ENCODE measurements at places on chromosomes 6 and 20.

DNA sequence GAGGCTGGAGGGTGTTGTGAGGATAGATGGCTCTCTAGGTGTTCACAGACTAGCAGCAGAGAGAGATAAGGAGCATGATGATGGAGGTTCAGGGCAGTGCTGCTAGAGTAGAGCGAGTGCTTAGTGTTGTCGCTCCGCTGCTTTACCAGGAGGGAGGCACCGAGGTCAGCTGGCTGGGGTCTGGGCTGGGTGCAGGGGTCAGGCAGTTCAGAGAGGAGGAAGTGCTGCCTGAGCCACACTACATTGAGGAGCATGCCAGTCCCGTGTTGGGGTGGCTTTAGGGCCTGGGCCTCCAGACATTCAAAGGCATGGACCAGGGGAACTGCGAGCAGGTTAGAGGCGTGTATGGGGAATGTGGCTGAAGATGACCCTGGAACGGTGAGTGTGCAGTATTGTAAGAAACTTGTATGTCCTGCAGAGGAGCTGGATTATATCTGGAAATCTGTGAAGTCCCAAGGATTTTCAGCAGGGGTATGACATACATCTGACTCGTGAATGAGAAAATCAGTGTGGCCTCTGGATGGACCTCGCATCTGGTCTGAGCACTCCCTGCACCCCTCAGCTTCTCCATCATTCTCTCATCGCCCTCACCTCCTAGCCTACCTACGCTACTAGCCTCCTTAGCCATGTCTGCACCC lies 66.9 kb downstream of the IGF2R start:
- DNase-seq: no peak

DNA sequence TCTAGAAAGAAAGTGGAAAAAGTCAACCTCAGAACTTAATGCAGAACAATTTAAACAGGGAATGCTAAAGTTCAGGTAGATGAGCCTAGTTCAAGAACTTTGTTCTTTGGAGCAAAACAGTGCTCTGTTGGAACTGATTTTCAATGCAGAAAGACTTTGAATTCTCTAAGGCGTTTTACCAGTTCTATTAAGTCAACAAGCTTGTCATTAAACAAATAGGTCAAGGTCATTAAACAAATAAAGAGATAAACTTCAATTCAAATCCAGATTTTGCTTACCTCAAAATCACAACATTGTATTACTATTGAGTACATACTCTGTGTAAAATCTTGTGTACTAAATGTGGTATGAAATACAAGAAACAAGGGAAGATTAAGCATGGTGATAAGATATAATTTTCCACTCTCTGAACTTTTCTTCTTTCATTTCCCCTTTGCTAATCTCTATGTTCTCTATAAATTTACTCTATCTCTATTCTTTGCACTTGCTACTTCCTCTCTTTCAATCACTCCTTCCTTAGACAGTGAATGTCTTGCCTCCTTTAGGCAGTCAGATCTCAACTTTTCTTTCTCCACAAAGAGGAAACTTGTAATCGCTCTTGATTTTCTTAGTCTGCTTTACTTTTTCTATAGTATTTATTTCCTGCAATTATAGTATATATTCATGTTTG lies 160.8 kb upstream of the KHDRBS2 start:
- DNase-seq: no peak

- no peak for DNase-seq
Measured at GRCh38 chr6:106215608-106216007, 110.0 kb downstream of the ATG5 start.

DNA sequence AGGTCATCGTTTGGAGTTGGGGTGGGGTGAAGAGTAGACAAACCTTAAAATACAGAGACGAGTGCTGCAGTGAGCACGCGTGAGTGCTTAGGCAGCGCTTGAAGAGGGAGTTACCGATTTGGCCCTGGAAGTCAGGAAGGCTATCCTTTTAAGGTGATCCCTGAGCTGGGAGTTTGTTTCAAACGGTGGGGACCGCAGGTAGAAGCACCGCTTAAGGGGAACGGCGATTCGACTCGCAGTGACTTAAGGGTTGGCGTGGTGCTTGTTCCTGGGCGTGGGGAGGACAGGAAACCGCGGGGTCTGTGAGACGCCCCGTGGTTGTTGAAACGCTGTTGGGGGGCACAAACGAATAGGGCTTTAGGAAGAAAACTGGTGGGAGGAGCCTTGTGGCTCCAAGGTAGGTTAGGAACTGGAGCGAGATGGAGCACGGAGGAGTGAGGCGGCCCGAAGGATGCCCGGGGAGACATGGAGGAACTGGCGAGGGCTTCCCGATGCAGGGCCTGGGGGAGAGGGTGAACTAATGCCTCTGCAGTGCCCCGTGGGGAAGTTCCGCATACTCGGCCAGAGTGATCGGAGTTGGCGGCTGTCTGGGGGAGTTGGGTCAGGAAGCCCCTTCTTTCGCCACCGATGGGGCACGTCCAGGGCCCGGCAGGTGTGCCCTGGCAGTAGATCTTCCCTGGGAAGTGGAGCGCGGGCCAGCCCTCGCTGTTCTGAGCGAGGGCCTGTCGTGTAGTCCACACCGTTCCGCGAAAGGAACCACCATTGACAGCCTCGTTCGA lies 1.3 kb upstream of the CDYL start:
- DNase-seq: no peak

- DNase-seq: no peak
Measured at GRCh38 chr6:158938811-158939254, 61.2 kb downstream of the RSPH3 start.

DNA sequence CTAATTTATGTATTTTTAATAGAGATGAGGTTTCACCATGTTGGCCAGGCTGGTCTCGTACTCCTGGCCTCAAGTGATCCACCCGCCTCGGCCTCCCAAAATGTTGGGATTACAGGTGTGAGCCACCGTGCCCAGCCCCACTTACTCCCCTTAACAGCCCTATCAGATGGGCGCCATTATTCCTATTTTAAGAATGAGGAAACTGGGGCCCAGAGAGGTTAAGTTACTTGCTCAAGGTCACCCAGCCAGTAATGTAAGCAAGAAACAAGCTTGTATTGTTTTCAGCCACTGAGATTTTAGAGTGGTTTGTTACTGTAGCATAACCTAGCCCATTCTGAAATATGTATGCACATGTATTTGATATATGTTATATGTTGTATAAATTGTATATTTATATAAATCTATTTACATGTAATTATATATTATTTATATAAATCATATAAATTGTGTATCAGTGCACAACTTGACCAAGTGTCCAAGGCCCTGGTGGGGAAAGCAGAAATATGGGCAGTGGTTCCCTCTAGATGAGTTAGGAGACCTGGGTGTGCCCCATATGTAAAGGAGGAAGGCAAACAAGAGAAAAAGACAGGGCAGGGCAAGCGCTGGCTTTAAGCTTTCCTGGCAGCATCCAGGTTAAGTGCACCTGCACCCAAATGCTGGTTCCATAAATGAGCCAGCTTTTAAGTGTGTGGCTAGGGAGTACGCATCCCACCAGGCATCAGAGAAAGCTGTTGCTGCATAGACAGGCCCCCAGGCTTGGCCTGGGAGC lies 1.2 kb upstream of the GUCA1A start:
- DNase-seq: no peak

DNA sequence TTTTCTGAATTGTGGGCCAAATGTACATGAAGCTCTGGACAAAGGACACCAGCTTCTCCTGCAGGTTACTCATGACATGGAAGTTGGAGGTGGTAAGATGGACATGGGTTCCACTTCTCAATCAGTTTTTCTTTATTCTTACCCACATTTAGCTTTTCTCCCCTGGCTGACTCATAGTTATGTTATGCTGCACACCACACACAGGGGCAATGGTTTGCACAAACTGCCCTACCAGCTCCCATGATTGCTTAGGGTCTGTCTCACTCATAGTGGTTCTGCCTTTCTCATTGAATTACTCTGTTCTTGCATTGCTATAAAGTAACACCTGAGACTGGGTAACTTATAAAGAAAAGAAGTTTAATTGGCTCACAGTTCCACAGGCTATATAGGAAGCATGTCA lies 4.5 kb upstream of the CD109 start:
- DNase-seq: no peak

DNA sequence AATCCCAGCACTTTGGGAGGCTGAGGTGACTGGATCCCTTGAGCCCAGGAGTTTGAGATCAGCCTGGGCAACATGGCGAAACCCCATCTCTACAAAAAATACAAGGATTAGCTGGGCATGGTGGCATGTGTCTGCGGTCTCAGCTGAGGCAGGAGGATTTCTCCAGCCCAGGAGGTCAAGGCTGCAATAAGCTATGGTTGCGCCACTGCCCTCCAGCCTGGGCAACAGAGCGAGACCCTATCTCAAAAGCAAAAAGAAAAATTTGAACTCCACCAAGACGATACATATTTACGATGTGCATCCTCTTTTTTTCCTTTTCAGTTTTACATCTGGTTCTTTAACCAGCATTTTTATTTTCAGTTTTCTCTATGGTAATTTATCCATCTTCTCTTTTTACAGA lies 162.1 kb downstream of the JARID2 start:
- DNase-seq: no peak

GRCh38 chr20:40282941-40283340 lies 406.1 kb downstream of the MAFB start:
- DNase-seq: no peak

- no peak for DNase-seq
Measured at GRCh38 chr6:7919871-7920270, 9.3 kb upstream of the TXNDC5 start.

- no peak for DNase-seq
Measured at GRCh38 chr6:156916130-156916801, 139.1 kb downstream of the ARID1B start.
